ENCODE measurements at places on chromosomes 13 and 19.

GRCh38 chr13:38376546-38376945 is 26.9 kb downstream of the UFM1 start:
- DNase-seq = no peak

DNA sequence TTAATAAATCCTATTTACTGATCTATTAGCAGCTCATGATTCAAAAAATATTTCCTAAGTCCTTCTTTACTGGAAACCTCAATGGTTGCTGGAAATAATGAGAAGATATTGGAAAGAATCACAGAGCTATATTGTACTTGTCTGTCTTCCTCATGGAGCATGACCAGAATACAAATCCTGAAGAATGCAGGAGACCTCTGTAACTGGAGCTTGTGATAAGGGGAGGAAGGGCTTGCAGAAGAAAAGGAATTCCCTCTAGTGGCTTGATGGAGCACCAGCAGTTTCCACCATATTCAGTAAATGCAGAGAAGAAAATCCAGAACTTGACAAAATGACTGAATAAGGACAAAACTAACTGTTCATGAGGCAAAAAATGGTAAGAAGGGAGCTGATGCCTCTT is 1333.1 kb downstream of the EFNB2 start:
- no peak for DNase-seq

- DNase-seq = no peak
Observed at GRCh38 chr19:3112375-3113099, 18.4 kb downstream of the GNA11 start.

DNA sequence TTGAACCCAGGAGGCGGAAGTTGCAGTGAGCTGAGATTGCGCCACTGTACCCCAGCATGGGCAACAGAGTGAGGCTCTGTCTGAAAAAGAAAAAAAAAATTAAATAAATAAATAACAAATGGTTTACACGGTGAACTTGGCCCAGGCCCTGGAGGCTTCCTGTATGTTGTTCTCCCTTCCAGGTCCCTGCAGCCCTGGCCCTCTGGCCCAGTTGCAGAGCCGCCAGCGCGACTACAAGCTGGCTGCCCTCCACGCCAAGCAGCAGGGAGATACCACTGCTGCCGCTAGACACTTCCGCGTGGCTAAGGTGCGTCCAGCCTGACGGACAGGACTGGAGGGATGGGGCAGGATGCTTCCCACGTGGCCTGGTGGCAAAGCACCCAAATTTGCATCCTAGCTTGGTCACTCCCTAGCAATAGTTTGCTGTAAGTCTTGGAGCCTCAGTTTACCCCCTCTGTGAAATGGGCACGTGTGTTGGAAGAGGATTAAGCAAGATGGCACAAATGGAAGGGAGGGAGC is 11.9 kb downstream of the CC2D1A start:
- DNase-seq = no peak

- no peak for DNase-seq
Observed at GRCh38 chr19:6590827-6591319, at the start of gene CD70. Gene CD70, minus strand, starts transcription at chr19:6591150. Its CDS starts 148 bp downstream, at chr19:6591002.

DNA sequence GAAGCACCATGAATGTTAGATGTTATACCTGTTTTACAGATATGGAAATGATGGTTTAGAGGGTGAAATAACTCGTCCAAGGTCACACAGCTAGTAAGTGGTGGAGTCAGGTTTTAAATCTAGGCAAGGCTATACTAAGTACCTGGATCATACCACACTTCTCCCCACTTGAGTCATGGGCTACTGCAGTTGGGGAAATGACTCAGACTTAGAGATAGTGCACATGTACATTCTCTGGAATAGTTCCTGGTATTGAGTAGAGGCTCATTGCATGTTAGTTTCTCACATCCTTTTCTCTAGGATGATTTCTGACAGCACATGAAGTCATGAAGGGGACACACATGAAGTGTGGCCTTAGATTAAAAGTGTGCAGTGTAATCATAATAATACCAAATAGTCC is 76.2 kb upstream of the TNFSF11 start:
- no peak for DNase-seq

DNA sequence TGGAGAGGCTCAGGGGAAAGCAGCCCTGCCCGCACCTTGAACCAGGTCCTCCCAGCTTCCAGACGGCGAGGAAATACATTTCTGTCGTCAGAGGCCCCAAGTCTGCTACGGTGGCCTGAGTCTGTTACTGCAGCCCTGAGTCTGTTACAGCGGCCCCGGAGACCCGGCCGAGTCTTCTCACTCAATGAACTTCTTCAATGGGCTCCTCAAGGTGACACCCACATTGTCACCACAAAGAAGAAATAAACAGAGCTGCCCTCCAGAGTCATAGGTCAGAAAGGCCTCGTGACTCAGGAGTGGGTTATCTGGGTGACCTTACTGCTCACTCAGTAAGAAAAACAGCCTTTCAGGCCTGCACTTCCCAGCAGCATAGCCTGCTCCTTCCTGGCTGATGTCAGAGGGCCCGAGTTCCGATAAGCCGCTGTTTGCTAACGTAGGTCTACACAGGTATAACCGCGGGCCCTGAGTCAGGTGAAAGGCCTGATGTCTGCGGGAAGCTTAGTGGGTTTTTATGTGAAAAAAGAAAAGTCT is 66.9 kb upstream of the TM9SF2 start:
- DNase-seq = no peak

DNA sequence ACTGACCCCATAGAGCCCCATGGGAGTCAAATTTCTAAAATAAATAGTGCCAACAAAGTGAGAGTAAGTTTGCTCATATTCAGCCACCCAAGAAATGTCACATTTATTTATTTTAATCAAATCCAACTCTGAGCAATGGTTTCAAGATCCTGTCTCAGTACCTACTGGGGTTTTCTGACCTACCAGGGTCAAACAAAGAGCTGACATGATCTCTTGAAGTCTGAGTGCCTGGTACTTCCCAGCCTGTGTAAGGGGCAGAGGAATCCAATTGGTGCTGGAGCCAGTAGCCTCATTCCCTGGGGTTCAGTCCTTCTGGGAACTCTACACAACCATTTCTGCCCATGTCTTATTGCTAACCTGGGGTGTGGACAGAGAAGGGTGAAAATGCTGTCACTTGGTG is 104.6 kb upstream of the SERP2 start:
- no peak for DNase-seq

DNA sequence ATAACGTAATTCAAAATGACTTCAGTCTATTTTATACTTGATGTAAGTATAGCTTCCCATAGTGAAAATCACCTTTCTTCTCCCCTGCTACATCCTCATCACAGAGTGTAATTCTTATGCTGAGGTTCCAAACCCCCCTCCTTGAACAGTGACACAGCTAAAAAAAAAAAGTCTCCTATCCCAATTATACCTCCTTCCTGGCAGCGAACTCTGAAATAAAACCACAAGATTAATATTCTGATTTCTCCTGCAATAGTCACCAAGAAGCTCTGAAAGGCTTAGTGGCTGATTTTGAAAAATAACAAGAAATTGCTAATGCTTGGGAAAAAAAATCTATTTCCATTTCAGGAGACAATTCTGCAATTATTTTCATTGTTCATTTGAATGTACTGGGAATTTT is 36.3 kb downstream of the EFNB2 start:
- no peak for DNase-seq

GRCh38 chr13:73412933-73413332 is 354.1 kb downstream of the KLF5 start:
- no peak for DNase-seq

GRCh38 chr19:30173593-30174356 is 198.4 kb upstream of the ZNF536 start:
- DNase-seq = no peak

DNA sequence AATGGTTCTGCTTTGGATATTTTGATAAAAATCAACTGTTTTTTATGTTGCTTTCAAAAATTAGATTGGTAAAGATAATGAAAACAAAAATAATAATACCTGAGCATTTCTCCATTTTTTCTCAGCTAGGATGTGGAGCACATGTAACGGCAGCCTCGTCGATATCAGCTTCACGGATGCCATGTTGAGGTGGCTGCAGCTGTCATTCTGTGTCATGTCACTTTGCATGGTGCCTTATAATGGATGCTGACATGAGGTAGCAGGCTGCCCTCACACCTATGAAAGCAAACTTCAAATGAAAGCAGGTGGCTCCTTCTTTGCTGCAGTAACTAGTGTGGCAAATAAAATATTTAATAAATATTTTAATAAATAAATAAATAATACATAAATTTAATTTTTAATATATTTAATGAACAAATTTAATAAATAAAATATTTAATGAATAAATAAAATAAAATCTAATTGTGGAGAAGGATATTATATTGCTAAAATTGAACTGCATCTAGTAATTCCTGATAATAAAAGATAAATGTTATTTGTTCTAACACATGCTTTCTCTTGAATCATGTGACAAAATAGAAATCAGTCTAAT is 955.7 kb upstream of the SLC10A2 start:
- no peak for DNase-seq

DNA sequence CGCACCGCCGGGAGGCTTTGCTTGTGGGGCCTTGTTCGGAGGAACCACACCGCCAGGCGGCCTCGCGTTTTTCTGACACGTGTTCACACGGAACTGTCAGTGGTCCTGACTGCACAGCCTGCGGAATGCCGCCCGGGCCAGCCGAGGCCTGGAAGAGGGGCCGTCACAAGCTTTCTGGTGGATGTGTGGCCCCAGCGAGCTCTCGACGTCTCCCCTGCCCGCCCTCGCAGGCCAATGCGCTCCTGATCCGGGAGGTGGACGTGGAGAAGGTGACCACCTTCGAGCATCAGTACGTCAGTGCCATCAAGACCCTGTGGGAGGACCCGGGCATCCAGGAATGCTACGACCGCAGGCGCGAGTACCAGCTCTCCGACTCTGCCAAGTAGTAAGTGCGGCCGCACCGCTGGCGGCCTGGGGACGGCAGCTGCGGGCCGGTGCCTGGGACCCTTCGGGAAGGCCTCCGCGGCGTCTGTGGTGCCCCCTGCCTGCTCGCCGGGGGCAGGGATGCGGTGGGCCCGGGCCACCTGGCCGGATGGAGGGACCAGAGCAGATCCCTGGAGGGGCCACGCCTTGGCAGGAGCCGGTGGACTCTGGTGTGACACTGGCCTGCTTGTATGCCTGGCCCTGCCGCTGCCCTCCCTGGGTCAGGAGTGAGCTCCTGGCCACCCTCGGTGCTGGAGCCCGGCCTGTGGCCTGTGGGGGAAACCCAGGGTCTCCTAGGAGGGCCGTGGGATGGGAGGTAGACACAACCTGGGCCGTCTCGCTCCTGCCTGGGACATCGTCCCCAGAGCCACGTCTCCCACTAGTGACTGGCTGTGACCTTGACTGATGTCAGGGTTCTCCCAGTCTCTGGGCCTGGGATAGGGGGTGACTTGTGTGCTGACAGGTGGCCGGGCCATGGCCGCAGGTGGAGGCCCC is 19.2 kb downstream of the GNA11 start:
- no peak for DNase-seq

DNA sequence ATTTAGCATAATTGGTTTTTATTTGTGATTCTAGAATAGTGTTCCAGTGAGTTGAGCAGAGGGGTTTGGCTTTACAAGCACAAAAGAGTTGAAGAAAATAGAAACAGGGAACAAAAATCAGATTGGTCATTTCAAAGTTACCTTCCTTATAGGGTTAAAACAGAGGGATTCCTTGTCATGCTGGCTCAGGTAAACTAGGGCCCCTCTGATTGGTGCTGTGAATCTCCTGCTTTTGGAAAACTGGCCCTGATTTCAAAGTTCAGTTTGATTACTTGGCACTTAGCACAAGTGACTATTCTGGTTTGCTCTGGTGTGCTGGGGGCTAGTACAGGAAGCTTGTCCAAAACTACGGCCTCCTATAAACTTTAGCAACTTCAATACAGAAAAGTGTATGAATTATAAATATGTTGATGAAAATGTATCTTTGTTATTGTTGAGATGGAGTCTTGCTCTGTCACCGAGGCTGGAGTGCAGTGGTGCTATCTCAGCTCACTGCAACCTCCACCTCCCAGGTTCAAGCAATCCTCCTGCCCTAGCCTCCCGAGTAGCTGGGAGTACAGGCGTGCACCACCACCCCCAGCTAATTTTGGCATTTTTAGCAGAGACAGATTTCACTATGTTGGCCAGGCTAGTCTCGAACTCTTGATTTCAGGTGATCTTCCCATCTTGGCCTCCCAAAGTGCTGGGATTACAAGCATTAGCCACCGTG is 1.9 kb upstream of the MRPS31 start:
- DNase-seq = no peak

DNA sequence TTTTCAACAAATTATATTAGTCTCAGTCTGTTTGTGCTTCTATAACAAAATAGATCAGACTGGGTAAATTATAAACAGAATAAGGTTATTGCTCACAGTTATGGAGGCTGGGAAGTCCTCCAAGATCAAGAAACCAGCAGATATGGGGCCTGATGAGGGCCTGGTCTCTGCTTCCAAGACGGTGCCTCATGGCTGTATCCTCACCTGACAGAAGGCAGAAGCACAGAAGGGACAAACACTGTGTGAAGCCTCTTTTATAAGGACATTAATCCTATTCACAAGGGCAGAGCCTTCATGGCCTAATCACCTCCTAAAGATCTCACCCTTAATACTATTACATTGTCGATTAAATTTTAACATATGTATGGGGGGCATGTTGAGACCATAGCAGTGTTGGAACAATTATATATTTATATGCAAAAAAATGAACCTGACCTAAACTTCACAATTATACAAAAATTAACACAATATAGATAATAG is 12.7 kb downstream of the F10 start:
- no peak for DNase-seq

- DNase-seq = no peak
Observed at GRCh38 chr13:88919970-88920628, 1248.9 kb downstream of the SLITRK5 start.

- no peak for DNase-seq
Observed at GRCh38 chr19:3851254-3852176, 17.3 kb downstream of the ZFR2 start.

DNA sequence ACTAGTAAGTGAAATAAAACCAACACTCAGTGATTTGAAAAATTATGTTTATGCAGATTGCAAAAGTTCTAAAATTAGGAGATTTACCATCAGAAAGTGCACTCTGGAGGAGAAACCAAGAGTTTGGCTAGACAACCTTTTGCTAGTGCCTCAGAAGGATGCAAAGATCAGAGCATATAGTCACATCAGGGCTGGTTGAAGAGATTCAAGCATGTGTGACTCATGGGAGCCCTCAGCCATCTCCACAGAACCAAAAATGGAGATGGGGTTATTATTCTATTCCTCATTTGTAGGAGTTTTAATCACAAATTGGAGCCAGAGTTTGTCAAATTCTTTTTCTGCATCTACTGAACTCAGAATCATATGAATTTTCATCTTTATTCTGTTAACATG is 32.9 kb upstream of the OXGR1 start:
- no peak for DNase-seq

Measured in cortex of kidney (tissue), 1 donor.